ENCODE measurements at places on chromosomes 1 and 21.

- no peak for DNase-seq
These were observed 301.8 kb upstream of the DUSP10 start for GRCh38 chr1:222043444-222044292.

GRCh38 chr1:42944246-42944928 lies 14.3 kb downstream of the SLC2A1 start:
- DNase-seq: no peak

GRCh38 chr1:38430949-38431348 lies 384.4 kb upstream of the POU3F1 start:
- DNase-seq: no peak

GRCh38 chr1:245256528-245256927 lies 101.7 kb downstream of the KIF26B start:
- no peak for DNase-seq
